GM03348 (cell line): ENCODE measurements at places on chromosomes 6 and 20.

DNA sequence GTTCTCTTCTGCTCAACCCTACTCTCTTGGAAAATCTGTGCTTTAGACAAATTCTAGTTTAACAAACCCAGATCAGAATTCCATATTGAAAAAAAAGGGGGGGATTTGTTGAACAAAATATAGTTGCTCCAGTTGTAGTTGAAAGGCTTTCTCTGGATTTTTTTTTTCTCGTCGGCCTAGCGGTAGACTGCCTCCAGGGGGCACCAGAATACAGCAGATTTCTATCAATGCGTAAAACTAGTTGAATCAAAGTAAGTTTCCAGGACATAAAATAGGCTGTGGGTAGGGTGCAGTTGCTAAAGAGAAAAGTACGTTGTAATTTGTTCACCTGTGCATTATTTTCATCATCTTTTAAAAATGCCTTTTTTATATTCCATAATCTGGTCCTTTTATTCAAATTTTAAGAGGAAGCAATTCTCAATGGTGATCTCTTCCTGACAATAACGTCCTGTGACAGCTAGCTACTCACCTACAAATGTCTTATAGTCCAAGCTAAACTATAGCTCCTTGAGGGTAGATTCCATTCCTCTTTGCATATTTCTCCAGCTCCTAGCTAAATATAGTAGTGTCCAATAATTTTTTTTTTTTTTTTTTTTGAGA lies 105.4 kb downstream of the PERP start:
- DNase-seq: peak; percentile 63

GRCh38 chr6:39062014-39062740 lies 13.6 kb downstream of the GLP1R start:
- DNase-seq: no peak

DNA sequence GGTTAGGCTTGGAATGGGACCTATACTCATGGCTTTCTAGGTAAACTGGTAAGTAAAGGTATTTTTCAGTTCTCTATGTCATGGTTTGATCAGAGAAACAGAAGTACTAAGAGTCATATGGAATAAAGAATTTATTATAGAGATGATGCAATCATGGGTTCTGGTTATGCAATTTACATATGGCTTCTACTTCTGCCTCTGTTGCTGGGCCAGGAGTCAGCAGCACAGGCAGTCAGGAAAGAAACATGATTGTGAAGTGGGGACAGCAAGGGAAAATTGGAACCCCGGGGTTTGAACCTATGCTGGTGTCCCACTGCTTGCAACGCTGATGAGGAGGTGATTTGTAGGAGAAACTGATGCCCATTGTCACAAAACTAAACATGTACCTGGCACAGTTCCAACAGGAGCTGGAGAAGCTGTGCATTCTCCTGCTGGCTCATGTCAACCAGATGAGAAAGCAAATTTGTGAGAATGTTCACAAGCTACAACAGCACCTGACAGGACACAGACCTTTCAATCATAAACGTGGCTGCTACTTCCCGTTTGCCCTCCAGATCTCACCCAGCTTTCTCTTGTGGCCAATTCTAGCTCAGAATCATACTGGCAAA lies 887.1 kb downstream of the TFAP2A start:
- DNase-seq: no peak

- DNase-seq: peak; percentile 79
Observed at GRCh38 chr6:5132731-5133130, 47.6 kb downstream of the PPP1R3G start.

GRCh38 chr6:139422105-139423036 lies 47.9 kb upstream of the CITED2 start:
- no peak for DNase-seq

DNA sequence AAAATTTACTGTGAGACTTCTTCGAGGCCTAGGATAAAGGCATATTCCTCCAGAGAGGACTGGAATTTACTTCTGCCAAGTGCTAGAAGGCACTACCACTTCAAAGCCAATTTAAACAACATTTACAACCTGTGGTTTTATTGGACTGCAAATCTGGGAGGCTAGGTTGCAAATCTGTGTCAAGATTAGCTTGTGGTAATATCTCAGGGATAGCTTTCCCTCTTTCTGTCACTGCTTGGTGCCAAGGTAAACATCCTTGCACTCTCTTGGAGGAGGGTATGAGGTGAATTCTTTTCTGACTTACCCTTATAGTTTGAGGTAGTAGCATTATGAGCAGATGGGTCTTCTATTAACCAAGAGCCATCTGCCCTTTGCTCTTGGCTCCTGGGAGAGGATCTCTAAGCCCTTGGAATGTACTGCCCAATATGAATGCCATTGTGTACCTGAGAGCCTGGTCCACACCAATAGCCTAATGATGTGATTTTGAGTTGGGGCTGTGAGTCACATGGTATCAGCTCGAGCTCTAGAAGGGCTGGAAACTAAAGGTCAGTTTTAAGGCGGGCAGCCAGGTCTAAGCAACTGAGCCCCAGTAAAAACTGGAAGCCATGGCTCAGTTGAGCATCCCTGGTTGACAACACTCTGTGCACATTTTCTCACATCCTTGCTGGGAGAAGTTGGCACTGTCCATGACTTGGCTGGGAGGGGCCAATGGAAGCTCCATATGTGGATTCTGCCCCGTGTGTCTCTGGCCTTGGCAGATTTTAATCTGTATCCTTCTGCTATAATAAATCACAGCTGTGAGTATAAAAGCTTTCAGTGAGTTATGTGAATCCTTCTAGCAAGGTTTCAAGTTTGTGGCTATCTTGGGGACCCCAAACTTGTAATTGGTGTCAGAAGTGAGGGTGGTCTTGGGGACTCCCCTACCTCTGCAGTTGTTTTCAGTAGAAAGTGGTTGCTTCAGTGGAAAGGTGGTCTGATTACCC lies 188.1 kb downstream of the UBE3D start:
- no peak for DNase-seq

- DNase-seq: peak; percentile 82
Observed at GRCh38 chr6:13354331-13355042, 26.1 kb upstream of the TBC1D7 start.

DNA sequence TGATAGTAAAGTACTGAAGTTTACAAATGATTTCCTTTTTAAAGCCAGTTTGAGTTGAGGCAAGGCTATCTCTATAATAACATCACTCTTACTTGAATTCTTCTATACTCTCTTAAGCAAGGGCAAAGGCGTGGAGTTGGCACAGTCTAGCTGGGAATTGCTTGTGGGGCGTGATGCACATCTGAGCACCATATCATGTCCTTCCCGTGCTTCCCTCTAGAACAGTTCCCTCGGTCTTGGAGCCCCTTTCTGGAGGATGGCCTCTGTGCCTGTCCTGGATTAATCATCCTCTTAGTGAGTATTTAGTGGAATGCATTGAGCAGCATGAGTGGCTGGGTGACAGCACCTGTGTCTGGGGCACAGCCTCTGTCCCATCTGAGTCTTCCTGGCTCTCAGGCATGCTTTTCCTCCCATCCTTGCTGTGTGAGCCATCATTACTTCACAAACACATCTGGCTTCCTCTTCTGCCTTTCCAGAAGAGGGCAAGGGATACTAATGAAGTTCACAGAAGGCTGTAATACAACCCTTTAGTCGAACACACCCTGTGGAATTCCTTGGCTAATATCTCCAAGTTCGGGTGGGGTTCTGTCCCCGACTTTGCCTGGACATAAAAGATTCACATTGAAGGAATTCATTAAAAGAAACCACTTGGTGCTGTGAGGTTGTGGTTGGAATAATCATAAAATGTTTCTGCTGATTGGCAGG lies 188.2 kb downstream of the FNDC1 start:
- no peak for DNase-seq

- peak; percentile 25 for DNase-seq
Observed at GRCh38 chr20:17504066-17504897, 26.9 kb downstream of the BFSP1 start.

DNA sequence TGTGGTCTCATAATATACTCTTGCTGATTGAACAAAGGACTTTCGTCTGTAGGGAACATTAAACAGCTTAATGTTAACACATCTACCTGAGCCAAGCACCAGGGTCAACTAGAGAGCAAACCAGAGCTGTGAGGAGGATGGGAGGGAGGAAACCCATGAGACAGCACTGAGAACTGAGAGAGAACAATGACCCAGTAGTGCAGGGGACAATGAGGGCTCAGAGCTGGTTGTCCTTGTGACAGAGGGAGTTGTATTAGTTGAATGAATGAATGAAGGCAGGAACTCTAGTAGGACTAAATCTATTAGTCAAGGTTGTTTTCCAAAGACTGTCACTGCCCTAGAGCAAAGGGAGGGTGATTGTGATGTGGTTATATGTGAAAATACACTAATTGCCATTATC lies 28.2 kb upstream of the GSTA4 start:
- no peak for DNase-seq

GRCh38 chr20:17885544-17885943 lies 83.0 kb downstream of the SNX5 start:
- DNase-seq: no peak

GRCh38 chr6:30829033-30829432 lies 55.3 kb upstream of the DDR1 start:
- no peak for DNase-seq

GRCh38 chr6:79670789-79671188 lies 39.7 kb downstream of the SH3BGRL2 start:
- no peak for DNase-seq

DNA sequence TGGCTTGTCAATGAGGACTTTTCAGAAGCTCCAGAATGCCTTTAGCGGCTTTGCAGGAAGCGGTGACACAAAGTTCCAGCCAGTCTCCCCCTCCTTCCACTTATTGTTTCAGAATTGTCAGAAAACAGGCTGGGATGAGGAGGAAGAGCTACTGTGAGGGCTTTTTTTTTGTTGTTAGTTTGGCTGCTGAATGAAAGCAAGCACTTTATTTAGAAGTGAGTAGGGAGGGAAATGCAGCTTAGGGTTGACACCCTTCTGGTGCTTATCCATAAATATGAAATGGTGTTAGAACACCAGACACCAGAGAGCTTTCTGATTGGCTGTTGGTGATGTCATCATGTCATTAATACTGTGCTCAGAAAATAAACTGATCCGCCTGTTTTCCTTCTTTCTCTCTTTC lies 251.5 kb downstream of the SOX4 start:
- peak; percentile 27 for DNase-seq

- DNase-seq: no peak
Observed at GRCh38 chr6:71498638-71499037, 210.0 kb downstream of the OGFRL1 start.

DNA sequence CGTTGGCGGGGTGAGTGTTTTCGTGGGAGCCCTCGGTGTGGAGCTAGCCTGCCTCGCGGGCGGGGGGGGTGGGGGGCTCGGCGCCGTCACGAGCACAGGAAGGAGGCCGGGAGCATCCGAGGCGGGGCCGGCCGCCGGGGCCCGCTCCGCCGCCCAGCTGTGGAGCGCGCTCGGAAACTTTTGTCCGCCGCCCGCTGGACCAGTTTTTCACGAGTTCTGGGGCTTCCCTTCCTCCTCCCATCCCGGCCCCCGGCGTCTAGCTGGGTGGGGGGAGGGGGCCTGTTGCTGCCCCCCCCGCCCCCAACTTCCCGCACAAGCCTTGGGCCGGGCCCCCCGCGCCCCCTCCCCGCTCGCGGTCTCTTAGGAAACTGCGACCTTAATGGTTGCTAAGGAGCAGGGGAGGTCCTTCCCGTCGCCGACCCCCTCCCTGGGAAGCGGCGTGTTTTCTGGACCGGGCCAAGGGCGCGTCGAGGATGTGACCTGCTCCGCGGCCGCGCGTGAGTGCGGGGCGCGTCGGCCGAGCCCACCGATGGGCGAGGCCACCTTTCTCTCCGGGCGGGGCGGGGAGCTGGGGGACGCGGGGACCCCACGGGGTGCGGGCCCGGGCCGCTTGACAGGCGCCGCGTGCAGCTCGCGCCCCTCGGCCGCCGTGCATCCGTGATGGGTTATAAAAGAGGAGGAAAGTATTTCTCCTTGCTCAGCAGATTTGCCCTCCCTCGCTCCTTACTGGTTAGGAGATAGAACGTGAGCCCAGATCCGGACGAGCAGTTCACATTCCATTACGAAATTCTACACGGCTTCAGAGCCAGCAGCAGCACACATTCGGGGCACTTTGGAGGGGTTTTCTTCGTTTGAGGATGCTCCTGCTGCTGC lies 1.4 kb downstream of the RREB1 start:
- DNase-seq: peak; percentile 84

DNA sequence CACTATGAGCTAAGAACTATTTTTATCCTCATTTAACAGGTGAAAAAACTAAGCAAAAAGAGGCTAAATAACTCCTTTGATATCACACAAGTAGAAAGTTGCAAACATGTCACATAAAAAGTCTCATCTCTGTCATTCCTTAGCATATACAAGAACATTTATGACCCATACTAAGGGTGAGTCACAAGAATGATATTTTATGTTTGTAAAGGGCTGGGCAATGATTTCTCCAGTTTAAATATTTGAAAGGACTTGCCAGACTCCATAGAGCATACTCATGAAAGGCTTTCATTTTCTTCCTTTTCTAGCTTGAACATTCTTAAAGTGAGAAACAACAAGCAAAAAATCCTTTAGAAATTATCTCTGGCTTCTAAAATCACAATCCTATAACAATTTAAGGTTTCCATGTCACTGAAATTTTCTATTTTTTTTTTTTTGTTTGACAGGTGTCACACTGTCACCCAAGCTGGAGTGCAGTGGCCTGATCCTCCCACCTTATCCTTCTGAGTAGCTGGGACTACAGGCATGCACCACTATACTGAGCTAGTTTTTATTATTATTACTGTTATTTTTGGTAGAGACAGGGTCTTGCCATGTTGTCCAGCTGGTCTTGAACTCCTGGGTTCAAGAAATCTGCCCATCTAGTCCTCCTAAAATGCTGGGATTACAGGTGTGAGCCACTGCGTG lies 338.0 kb upstream of the KHDRBS2 start:
- no peak for DNase-seq

DNA sequence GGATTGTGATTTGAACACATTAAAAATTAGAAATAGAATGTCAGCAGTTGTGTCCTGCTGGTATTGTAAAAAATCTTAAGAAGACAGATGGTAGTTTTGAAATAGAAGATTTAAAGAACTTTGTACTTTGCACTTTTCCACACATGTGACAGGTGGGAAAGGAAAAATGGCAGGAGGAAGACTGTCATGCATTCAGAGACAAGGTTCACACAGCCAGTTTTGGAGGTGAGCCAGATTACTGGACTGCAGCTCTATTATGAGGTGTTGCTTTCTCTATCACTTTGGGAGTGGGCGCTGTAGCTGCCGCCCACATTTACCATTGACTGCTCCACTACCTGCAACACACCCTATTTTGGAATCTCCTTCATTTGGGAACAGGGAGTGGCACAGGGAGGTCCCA lies 12.1 kb upstream of the NDUFAF4 start:
- DNase-seq: no peak

GRCh38 chr6:168937054-168937453 lies 316.6 kb downstream of the THBS2 start:
- DNase-seq: peak; percentile 83

GRCh38 chr6:147922799-147923198 lies 414.3 kb downstream of the SAMD5 start:
- no peak for DNase-seq

- no peak for DNase-seq
Observed at GRCh38 chr6:84082689-84083265, 49.2 kb downstream of the MRAP2 start.

- DNase-seq: peak; percentile 49
Observed at GRCh38 chr6:53615633-53616449, 49.7 kb downstream of the KLHL31 start.

GRCh38 chr20:48214601-48215000 lies 429.3 kb upstream of the SULF2 start:
- DNase-seq: no peak
